ENCODE measurements at places on chromosomes 1 and 21.

GRCh38 chr1:227006226-227006796 lies 66.2 kb downstream of the COQ8A start:
- DNase-seq: no peak

DNA sequence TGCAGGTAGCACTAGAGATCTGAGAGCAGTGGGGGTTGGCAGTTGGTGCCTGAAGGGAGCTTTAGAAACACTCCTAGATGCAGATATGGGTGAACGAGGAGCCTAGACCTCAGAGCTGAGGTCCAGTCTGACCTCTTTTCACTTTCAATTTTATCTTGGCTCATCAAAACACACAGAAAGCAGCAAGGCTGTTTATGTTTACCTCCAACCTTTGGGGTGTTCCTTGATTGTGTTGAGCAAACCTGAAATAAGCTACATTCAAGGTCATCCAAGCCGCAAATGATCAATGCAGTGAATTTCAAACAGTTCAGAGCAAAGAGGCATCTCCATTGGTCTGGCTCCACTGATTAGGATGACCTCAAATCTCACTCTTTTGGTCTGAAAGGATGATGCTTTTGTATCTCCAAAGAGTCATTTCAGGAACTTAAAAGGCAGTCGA lies 1.3 kb downstream of the LY9 start:
- peak; percentile 51 for DNase-seq

GRCh38 chr1:117067533-117068370 lies 7.6 kb downstream of the TTF2 start:
- DNase-seq: no peak

DNA sequence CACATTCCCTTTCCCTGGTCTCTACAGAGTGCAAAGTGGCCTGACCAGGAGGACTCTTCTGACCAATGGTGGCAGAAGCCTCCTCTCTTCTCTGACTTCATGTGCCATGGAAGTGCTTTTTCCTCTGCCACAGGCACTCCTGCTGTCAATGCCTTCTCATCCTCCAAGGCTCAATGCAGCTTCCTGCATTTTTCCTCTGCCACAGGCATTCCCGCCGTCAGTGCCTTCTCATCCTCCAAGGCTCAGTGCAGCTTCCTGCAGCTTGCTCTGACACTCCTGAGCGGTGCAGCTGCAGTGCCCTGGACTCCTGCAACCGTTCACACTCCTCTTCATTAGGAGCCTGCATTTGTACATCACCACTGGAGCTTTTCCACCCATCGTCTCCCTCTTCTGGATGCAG lies 4.7 kb upstream of the ADARB1 start:
- DNase-seq: no peak

DNA sequence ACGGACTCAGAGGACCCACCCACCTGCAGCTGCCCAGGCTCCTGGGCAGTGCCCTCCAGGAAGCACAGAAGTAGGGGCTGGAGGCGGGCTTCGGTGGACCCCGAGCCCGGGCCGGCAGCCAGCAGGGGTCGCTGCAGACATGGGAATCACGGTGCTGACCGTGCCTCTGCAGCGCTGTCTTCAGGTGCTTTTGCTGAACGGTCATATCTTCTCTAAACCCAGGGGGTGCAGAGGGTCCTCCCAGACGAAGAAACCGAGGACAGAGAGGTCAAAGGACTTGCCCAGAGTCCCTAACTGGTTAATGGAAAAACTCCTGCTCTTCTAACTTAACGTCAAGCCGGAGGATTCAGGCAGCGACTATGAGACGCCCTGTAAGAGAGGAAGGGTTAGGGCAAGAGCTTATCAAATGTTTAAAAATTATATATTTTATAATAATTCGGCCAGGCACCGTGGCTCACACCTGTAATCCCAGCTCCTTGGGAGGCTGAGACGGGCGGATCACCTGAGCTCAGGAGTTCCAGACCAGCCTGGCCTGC lies 21.5 kb upstream of the LEFTY2 start:
- DNase-seq: peak; percentile 73

DNA sequence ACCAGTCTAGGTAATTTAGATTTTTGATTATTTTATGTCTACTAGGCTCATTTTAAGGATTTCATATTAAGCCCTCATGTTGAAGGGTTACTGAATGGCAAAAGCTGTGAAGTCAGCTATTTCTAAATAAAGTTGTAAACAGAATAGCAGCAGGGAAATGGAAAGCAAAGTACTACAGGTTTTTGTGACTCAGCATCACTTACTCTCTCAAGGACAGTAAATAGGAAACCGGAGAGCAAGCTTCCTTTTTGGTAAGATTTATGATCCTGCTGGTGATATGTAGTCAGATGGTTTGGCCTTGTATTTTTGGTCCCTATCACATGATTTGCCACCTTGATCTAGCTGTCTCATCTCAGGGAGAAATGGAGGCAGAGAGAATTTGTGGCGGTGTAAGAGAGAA lies 226.0 kb downstream of the RPS6KC1 start:
- no peak for DNase-seq

DNA sequence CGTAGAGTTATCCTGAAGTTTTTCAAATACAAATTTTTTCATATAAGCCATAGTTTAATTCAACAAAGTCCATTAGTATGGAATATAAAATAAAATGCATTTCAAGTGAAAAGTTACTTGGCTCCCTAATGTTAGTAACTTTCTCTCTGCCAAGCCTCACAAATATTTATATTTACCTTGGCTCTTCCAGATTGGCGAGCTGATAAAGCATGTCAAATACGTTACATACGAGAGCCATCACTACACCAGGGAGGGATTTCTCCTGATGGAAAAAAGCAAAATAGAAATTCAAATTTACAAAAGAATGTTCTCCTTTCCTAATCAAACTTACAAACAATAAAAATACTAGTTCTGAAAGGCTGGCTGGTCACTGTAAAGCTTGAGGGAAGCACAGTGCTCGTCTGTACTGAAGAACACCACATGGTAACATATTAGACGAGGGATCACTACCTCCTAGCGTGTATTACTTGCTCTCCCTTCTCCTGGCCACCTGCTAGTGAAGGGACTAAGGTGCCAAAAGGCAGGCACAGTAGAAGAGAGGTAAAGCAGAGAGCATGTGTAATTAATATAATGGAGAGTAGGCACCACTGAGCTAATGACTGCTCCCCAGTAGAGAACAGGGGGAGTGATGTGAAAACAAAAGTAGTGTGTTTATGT lies 80.9 kb downstream of the USP24 start:
- DNase-seq: no peak

DNA sequence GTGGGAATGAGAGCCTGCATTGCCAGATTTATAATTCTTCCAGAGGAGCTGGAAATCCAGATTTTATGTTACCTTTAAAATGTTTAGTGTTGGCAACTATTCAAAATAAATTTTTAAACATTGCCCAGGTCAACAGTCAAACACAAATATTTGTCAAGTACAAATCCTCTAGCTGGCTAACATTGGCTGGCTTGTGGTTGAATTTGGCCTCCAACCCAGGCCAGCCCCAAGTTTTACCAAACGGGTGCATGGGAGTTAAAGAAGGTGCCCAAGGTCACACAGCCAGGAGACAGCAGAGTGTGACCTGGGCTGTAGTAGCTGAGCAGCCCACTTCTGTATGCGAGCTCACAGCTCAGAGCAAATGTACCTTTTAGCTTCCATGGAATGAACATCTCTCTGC lies 240.6 kb downstream of the DSCAM start:
- no peak for DNase-seq

DNA sequence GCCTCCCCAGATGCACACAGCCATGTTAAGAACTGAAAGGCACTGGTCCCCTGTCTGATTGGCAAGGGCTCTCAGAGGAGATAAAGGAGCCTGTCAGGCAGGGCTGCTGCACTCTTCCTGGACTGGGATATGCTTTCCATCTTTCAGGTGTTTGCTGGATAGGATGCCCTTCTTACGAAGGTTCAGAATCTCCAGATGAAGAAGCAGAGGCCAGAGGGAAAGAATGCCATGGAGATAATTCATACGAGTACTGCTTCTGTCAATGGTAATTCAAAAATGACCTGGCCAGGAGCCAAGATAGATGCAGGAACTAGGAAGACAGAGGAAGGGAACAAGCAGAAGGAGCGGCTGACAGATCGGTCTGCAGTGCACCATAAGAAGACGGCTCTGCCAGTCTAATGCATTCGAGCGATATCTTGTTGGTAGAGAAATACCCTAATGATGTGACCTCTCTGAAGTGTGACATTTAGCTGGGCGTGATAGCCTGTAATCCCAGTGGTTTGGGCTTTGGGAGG lies 16.6 kb upstream of the ATP2B4 start:
- DNase-seq: no peak

GRCh38 chr1:99465176-99465900 lies 180.6 kb upstream of the PALMD start:
- no peak for DNase-seq

DNA sequence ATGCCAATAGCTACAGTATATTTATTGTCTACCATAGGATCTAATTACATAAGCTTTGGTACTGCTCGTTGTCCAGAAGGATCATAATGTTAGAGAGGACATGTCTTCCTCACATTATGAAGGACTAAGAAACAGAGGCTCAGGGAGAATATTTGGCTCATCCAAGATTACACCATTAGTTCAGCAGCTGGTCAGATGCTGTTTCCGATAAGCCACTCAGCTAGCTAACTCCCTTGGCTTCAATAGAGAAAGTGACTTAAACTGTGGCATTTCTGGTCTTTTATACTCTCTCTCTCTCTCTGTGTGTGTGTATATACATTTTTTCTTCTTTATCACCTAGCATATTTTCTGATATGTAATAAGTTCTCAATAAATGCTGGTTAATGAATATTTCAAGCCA lies 70.4 kb downstream of the DDR2 start:
- no peak for DNase-seq

DNA sequence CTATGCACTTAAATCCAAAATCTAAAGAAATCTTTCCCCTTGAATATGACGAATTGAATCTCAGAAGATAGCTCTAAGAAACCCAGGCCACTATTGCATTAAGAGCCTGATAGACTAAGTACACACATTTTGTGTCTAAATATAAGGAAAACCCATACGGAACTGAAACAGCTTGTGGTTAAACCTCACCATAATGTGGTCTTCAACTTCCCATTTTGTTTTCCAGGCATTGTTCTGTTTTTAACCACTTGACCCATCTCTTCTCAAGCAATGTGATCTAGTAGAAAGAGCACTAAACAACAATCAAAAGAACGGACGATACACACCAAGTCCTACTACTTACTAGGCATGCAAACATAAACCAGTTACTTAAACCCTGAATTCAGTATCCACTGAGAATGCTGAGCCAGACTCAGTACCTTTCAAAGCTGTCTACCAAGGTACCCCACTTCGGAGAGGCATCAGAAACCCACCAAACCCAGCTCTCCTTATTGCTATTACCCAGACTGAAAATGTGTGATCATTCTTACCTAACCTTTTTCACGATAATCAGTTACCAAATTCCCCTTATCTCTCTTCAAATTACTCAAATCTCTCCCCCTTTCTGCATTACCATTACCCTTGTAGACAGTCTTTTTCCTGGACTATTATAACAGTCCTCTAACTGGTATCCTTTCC lies 12.8 kb downstream of the OTUD7B start:
- DNase-seq: peak; percentile 89

DNA sequence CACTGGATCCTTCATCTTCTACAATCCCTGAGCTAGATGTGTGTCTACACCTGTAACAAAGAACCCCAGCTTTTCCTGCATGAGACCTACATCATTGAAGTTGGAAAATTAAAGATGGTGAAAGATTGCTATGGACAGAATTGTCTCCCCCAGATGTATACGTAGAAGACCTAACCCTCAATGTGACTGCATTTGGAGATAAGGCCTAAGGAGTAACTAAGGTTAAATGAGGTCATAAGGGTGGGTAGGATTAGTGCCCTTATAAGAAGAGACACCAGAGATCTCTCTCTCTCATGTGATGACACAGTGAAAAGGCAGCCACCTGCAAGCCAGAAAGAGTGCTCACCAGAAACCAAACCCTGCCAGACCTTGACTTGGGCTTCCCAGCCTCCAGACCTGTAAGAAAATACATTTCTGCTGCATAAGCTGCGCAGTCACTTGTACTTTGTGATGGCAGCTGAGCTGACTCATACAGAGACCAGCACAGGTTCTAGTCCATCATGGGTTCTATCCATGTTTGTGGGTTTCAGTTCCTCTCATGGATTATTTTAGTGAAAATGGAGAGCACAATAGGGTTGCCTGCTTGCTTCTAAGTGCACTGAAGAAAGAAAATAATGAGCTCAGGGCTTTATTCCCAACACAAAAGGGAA lies 180.8 kb downstream of the TPR start:
- peak; percentile 47 for DNase-seq

- DNase-seq: no peak
Measured at GRCh38 chr1:210476730-210477129, 148.0 kb downstream of the HHAT start.

GRCh38 chr1:11893907-11894251 lies 32.3 kb downstream of the KIAA2013 start:
- DNase-seq: peak; percentile 36

GRCh38 chr1:234899041-234899729 lies 229.5 kb downstream of the TOMM20 start:
- no peak for DNase-seq

DNA sequence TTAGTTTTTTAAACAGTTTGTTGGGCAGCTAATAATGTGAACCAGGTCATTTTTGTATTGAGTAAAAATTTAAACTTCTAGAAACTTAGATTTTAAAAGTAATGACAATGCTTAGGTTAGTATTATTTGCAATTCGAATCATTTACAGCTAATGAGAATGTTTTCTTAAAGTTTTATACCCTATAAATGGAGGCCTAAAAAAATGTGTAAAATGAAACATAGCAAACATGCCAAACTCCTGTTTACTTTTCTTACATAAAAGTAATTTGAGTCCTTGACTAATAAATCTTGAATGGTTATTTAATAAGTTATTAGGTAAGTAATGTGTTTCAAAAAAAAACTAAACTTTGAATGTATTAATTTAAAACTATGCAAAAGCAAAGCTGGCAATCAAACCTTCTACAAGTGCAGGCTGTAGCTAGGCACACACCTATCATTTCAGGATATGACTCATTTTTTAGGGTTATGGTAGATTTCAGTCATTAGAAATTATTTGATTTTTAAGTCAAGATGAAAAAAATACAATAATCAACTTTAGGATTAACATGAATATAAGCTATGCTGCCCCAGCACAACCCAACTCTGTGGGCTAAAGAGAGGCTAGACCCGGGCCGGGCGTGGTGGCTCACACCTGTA lies 41.5 kb downstream of the CLSTN1 start:
- DNase-seq: no peak

DNA sequence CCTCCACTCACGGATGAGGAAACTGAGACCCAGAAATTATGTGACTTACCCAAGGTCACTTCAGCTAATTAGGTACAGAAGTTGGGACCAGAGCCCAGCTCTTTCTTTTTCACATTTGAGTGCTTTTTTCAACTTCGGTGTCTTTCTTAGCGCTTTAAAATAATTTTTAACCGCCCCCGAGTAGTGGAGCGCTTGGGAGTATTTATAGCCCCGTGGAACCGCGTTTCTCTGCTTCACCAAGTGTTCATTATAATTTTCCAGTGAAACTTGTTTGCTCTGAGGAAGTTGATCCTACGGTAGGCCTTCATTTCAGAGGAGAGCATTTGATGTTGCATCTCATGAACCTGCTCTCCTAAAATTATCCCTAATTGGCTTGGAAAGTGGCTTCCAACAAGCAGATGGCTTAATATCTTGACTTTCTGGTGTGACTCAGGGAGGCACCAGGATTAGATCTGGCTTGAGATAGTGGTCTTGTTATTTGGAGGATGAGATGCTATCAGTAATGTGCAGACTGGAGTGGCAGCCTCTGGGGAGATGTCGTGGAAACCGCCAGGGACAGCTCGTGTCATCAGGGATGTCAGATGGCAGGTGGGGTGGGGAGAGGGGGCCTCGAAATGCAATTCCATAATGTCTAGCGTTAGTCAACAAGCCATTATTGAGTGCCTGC lies 321.3 kb downstream of the CAMTA1 start:
- DNase-seq: no peak

GRCh38 chr1:15023205-15023604 lies 130.3 kb upstream of the TMEM51 start:
- DNase-seq: no peak
